A549 treated with CpdA at 1 μM for 4 hours (cell line): ENCODE measurements at places on chromosomes 3 and 15. TPM values are rescaled to one million over a fixed set of nuclear protein-coding genes. Genes with fewer than 3 reads are reported as not detected.

MNS1 gene
- 2.7 to 3.4 TPM (median 3.1 TPM) in 5 replicates for total RNA-seq

SENP2 gene
- total RNA-seq = 16.5 to 22.6 TPM (median 20.0 TPM) in 5 replicates

SLC24A5 gene
- not detected in 5 replicates for total RNA-seq

ARL8B gene
- total RNA-seq = 63.2 to 71.7 TPM (median 66.7 TPM) in 5 replicates

PDCD10 gene
- total RNA-seq = 50.7 to 60.5 TPM (median 54.7 TPM) in 5 replicates

TGM4 gene
- 0.02 to 0.08 TPM (median 0.06 TPM) in 4 of 5 replicates, not detected in the other for total RNA-seq

PTH1R gene
- total RNA-seq = 0.37 to 0.52 TPM (median 0.48 TPM) in 4 of 5 replicates, not detected in the other

AP3B2 gene
- 0.31 to 0.90 TPM (median 0.42 TPM) in 5 replicates for total RNA-seq

GP5 gene
- 0.01 TPM in 1 of 5 replicates, not detected in the others for total RNA-seq

RFT1 gene
- 18.1 to 29.2 TPM (median 28.2 TPM) in 5 replicates for total RNA-seq

HAUS2 gene
- total RNA-seq = 17.9 to 21.4 TPM (median 19.8 TPM) in 5 replicates

GADL1 gene
- not detected in 5 replicates for total RNA-seq

P2RY1 gene
- 0.36 to 0.41 TPM (median 0.37 TPM) in 5 replicates for total RNA-seq

HSPBAP1 gene
- total RNA-seq = 6.2 to 7.1 TPM (median 6.6 TPM) in 5 replicates

FOXL2 gene
- 3.3 to 4.9 TPM (median 4.5 TPM) in 5 replicates for total RNA-seq

RFTN1 gene
- 3.2 to 4.0 TPM (median 3.7 TPM) in 5 replicates for total RNA-seq

DUOXA1 gene
- 0.09 to 0.26 TPM (median 0.16 TPM) in 4 of 5 replicates, not detected in the other for total RNA-seq

SNTN gene
- not detected in 5 replicates for total RNA-seq

HOMER2 gene
- 11.5 to 13.1 TPM (median 12.7 TPM) in 5 replicates for total RNA-seq

IQCF5 gene
- not detected in 5 replicates for total RNA-seq

SPCS1 gene
- total RNA-seq = 138 to 175 TPM (median 157 TPM) in 5 replicates

ACKR4 gene
- not detected in 5 replicates for total RNA-seq

SHC4 gene
- total RNA-seq = 0.66 to 1.6 TPM (median 0.85 TPM) in 5 replicates

ARID3B gene
- 3.2 to 4.5 TPM (median 3.5 TPM) in 5 replicates for total RNA-seq

SNX22 gene
- total RNA-seq = 0.47 to 1.6 TPM (median 1.2 TPM) in 5 replicates

AADACL2 gene
- not detected in 5 replicates for total RNA-seq

C3orf85 gene
- total RNA-seq = not detected in 5 replicates

XCR1 gene
- total RNA-seq = not detected in 5 replicates

FBLN2 gene
- total RNA-seq = 1.6 to 3.3 TPM (median 2.4 TPM) in 5 replicates

CLPX gene
- total RNA-seq = 35.8 to 67.3 TPM (median 45.5 TPM) in 5 replicates

ADAMTSL3 gene
- total RNA-seq = 0.43 to 0.78 TPM (median 0.51 TPM) in 5 replicates

LRTM1 gene
- not detected in 5 replicates for total RNA-seq

GOLGA8R gene
- total RNA-seq = 0.11 to 0.28 TPM (median 0.22 TPM) in 5 replicates

TCAIM gene
- 7.9 to 8.6 TPM (median 8.4 TPM) in 5 replicates for total RNA-seq

LRCH3 gene
- 13.2 to 24.1 TPM (median 15.4 TPM) in 5 replicates for total RNA-seq

OSTN gene
- not detected in 5 replicates for total RNA-seq

RTP3 gene
- total RNA-seq = not detected in 5 replicates

PLSCR5 gene
- not detected in 5 replicates for total RNA-seq

CSPG4 gene
- total RNA-seq = 0.09 to 0.13 TPM (median 0.12 TPM) in 5 replicates

CILP gene
- total RNA-seq = 0.03 to 0.06 TPM (median 0.04 TPM) in 4 of 5 replicates, not detected in the other

TJP1 gene
- total RNA-seq = 58.6 to 89.3 TPM (median 63.7 TPM) in 5 replicates

UBA7 gene
- total RNA-seq = 0.31 to 0.51 TPM (median 0.51 TPM) in 5 replicates

GOLGA6L4 gene
- total RNA-seq = 0.68 to 2.1 TPM (median 0.91 TPM) in 5 replicates

NANOGP8 gene
- not detected in 5 replicates for total RNA-seq

HHATL gene
- total RNA-seq = not detected in 5 replicates
